GM04503 (cell line): ENCODE measurements at places on chromosomes 1 and 21.

GRCh38 chr1:42403880-42404400, 23.3 kb downstream of the RIMKLA start:
- DNase-seq: no peak

- DNase-seq: no peak
These were observed 322.7 kb upstream of the DUSP10 start for GRCh38 chr1:222064388-222065211.

GRCh38 chr1:33649759-33650158, 177.3 kb downstream of the ZSCAN20 start:
- no peak for DNase-seq

DNA sequence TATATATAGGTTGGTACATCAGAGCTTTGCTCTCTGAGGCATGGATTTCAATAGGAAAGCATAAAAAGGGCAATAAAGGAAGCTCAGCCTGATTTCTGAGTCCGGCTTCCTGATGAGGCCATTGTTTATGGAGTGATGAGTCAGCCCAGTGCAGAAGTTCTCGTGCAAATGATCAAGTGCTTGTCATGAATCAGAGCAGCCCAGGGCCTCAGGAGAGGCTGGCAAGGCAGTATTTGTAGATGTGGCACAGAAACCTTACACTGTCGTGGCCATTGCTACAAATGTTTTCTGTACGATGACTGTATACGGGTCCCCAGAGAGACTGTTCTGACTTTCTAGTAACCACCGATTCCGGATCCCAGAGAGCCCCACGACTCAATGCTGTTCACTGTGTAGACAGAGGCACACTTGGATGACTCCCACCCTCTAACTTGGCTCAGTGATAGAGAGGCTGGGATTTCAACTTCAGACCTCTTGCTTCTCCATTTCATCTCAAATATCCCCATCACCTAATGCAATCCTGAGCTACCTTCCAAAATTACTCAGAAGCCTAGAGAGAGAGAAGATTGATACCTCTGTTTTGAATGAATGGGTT, 26.8 kb downstream of the UMODL1 start:
- peak; percentile 91 for DNase-seq

- DNase-seq: no peak
These were observed 44.5 kb downstream of the SLC22A15 start for GRCh38 chr1:116020668-116021272.

DNA sequence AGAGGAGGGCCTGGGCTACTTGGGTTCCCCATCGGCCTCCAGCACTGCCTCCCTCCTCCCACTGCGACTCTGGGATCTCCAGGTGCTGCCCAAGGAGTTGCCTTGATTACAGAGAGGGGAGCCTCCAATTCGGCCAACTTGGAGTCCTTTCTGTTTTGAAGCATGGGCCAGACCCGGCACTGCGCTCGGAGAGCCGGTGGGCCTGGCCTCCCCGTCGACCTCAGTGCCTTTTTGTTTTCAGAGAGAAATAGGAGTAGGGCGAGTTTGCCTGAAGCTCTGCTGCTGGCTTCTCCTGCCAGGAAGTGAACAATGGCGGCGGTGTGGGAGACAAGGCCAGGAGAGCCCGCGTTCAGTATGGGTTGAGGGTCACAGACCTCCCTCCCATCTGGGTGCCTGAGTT, 24.4 kb downstream of the EIF2D start:
- no peak for DNase-seq

- DNase-seq: no peak
These were observed 10.1 kb downstream of the RBP7 start for GRCh38 chr1:10007169-10007568.

DNA sequence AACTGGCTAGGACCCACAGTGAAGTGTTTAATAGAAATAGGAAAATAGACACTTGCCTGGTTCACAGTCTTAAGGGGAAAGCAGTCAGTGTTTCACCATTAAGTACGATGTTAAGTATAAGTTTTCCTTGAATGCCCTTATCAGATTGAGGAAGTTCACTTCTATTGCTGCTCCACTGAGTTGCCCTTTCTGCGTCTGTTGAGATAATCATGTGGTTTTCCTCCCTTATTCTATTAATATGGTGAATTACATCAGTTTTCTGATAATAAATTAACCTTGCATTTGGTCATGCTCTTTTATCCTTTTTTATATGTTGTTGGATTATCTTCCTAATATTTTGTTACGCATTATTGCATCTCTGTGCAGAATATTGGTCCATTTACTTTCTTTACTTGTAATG, 21.4 kb downstream of the UTS2 start:
- DNase-seq: no peak

GRCh38 chr1:223720971-223721591, 8.7 kb downstream of the CAPN2 start:
- DNase-seq: peak; percentile 78

GRCh38 chr1:37515185-37516034, 844 bp upstream of the MEAF6 start:
- no peak for DNase-seq

GRCh38 chr1:183414365-183414764, 3.8 kb downstream of the NMNAT2 start:
- DNase-seq: no peak

DNA sequence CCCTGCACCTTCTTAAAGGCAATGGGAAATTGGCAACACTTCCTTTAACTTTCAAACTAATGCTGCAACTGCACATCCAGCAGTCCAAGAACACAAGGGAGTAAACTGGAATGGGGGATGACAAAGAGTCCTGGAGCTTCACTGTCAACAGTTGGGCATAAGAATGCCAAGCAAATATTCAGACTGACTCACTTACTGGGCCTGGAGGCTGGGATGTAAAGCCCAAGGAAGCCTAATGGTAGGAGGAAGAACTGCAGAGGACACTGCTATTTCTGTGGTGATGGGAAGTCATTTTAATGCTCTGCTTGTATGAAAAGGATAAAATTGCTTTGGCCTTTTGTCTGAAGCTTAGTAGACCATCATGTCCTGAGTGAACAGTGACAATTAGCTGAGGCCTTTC, 15.7 kb upstream of the DMRTA2 start:
- DNase-seq: no peak

GRCh38 chr1:21764615-21765423, 18.1 kb downstream of the USP48 start:
- DNase-seq: peak; percentile 98

- peak; percentile 49 for DNase-seq
These were observed 17.8 kb downstream of the PKNOX1 start for GRCh38 chr21:42991992-42992740.

GRCh38 chr1:239815074-239815473, 276.6 kb upstream of the FMN2 start:
- DNase-seq: no peak

DNA sequence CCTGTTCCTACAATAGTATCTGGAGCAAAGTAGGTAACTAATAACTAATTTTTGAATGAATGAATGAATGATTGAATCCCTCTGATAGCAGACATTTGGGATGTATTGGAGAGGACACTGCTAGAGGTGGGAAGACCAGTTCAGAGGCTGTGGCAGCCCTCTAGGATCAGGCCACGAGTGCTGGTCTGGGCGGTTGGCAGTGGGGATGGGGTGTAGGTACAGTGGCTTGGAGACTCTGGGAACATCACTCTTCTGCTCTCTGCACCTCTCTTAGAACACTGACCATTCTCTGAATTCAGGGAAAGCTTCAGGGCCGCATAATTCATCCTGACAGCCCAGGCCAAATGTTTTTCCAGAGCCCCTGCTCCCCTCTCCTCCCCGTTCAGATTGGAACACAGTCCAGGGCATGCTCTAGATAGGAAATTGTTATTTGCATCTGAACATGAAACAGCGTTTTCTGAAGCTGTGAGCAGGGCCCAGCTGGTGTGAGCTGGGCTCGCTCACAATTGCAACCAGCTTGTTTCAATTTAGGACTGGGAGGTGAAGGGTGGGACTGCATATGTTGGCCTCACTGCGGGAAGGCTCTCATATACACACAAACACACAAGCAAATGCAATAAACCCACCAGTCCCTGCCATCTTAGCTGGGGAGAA, 253.1 kb upstream of the USP24 start:
- DNase-seq: no peak

DNA sequence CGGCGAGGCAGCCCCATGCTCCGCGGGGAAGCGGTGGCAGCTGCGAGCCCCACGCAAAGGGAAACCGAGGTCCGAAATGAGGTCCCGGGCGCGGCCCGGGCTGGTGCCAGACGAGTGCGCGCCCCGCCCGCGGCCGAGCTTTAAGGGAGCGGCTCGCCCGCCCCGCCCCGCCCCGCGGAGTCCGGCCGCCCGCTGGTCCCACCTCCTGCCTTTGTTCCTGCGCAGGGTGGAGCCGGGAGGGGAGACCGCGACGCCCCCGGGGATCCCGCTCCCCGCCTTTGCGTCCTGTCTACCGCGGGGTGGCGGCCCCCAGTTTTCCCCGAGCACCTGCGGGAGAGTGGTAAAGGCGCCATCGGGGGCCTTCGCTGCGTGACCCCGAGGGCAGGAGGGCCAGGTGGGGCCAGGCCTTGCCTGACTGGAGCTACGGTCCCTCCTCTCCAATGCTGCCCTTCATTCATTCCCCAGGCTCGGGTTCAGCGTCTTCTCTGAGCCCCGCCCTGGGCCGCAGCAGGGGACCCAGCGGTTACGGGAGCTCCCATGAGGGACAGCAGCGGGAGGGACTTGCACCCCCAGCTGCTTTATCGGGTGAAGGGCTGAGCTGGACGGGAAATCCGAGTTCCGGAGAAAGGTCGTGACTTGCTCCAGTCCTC, at the start of gene HES2:
Gene HES2, minus strand, starts transcription at position 116 of the 650 bp plus-strand sequence. Its CDS starts 99 bp downstream, at position 17.
- no peak for DNase-seq

DNA sequence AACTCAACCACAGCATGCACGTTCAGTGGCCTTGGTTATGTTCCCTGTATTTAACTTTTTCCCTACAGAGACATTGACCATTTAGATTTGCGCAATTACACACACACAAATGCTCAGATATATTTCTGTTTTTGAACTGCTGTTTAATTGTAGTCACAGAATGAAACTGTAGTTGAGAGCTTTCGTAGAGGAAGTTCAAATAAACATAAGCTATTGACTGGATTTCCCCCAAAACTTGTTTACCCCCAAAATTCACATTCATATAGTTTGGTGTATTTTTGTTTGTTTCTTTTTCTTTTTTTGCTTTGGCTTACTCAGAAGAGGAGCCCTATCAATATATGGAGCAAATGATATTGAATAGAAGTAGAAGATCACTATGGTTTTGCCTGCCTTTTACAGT, 921.0 kb downstream of the ADGRL2 start:
- no peak for DNase-seq

DNA sequence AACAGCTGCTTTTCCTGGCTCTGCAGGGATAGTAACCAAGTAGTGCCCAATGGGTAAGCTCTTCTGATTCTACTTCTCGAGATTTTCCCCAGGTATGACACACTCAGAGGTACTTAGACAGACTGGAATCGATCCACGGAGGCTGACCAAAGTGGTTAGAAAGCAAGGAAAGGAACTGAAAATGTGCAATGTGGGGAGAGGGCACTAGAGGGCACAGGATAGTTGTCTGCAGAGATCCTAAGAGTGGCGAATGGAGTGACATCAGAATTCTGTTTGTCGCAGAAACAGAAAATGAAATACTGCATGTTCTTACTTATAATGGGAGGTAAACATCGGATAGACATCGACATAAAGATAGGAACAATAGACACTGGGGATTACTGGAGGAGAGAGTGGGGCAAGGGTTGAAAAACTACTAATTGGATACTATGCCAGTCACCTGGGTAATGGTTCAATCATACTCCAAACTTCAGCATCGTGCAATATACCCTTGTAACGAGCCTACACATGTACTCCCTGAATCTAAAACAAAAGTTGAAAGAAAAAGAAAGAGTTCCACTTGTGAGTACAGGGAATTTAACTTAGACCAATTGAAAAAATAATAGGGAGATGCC, 23.3 kb downstream of the CYP2J2 start:
- no peak for DNase-seq

DNA sequence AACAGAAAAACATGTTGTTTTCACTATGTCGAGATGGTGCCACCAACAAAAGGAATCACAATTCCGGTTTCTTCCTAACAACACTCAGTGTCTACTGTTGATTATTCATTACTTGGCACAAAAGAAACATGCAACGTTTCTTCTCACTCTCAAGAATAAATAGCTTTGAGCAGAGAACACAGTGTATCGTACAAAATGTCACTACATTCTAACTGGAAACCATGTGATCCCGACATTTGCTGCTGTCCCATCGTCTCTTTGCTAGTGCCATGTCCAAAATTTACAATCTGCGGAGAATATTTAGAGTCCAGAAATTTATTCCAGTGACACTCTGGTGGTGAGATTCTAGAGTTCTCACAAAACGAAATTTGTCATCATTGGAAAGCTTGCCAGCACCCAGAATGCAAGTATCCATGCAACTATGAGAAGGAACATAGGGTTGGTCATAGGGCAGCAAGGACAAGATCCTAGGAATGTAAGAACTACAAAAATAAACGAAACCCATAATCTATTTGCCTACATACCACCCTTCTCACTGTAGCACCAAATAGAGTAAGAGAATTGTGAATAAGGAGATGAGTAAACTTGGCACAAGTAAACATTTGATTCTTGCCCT, 505.1 kb downstream of the LTN1 start:
- DNase-seq: no peak
